Fibroblast of the aortic adventitia (primary cell): ENCODE measurements at places on chromosomes 3 and 15.

DNA sequence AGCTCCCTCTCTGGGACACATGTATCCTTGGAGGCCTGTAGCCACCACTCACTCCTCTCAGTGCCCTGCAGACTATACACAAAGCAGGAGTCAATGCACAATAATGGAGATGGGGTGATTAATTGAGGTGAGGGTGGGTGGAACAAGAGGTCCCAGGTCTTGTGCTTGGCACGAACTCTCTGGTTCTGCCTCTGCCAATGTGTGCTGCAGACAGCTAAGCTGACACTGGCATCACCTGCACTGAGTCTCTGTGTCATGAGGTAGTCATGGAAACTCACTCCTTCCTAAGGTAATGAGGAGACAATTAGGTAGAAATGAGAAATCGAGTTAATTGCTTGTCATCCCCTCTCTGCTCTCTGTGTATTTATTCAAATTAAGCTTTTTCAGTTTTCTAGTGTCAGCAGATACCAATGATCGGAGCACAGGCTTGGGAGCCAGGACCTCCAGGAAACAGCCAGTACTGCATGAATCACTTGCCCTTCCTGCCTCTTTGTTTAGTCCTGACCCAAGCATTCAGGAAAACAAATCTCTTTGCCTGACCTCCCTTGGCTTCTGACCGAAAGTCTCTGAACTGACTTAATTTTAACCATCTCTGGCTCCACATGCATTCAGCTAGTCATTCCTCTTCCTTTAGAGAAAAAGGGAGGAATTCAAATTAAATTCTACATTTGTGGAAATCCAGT is 56.7 kb downstream of the DRD3 start:
- DNase-seq, result peak; percentile 83

DNA sequence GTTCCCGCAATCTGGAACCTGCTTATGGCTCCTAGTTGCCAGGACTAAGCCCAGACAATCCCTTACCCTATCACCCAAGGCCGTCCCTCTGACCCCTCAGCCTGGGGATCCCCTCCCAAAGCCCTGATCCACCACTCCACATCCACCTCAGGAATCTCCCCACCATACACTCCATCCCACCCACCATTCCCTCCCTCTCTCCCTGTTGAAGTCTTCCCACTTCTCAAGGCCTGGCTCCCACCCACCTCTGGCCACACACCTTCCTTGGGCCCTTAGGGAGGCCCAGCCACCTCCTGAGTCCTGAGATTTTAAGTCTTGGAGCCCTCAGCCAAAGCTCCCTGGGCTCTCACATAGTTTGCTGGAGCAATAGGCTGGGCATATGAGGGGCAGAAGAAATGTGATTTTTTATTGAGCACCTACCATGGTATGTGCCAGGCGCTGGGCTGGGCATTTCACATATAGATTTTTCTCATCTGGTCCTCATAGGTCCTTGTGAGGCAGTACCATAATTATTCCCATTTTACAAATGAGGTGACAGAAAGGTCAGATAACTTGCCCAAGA is 48.1 kb downstream of the HCN4 start:
- DNase-seq, result no peak

GRCh38 chr3:141388823-141389621 is 20.7 kb downstream of the ZBTB38 start:
- peak; percentile 78 for DNase-seq

DNA sequence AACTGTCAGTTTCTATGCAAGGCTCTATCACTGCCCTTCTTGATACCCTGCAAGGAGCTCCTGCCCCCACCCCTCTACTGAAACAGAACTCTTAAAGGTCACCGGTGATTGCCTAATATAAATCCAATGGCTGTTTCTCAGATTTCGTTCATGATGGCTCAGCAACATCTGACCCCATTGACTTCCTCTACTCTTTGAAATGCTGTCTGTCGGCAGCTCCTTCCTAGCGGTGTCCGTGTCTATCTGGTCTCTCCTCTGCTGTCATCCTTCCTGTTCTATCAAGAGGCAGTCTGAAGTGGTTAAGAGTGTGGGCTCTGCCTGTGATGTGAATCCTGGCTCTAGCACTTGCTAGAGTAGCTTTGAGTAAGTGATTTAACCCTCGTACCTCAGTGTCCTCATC is 5.5 kb downstream of the TMEM266 start:
- DNase-seq, result no peak

GRCh38 chr3:193210618-193211017 is 30.4 kb upstream of the PLAAT1 start:
- no peak for DNase-seq
